Tongue (tissue), 3 donors: ENCODE measurements at places on chromosomes 16 and 17.

DNA sequence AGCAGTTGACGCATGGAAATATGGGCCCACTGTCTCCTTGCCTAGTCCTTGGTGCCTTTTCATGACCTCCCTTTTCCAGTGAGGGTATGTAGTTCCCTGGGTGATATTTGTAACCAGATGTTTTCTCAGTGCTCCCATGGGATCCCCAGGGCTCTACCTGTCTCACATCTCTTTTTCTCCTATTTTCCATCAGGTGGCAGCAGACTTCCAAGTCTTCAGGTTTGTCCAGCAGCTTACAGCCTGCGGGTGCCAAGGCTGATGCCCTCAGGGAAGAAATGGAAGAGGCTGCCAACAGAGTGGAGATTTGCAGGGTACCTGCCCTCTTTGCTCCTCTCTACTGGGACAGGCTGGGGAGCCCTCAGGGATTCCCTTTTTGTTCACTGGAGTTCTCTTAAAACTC lies 89.1 kb downstream of the ELAC2 start:
- no peak for DNase-seq

DNA sequence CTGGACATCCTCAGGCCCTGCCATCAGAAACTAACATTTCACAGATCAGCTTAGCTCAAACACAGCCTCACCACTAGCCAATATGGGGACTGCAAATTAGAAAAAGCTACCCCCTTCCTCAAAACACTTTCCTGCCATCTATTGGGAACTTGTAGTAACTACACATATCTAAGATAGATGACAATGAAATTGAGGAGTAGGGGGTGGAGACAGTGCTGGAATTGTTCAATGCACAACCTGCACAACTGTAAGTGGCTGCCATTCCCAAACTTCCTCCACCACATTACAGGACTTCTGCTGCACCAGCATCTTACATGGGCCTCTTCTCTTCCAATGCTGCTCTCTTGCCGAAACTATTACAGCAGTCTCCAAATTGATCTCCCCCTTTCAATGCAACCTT lies 21.9 kb downstream of the AIPL1 start:
- peak; percentile 47 for DNase-seq

DNA sequence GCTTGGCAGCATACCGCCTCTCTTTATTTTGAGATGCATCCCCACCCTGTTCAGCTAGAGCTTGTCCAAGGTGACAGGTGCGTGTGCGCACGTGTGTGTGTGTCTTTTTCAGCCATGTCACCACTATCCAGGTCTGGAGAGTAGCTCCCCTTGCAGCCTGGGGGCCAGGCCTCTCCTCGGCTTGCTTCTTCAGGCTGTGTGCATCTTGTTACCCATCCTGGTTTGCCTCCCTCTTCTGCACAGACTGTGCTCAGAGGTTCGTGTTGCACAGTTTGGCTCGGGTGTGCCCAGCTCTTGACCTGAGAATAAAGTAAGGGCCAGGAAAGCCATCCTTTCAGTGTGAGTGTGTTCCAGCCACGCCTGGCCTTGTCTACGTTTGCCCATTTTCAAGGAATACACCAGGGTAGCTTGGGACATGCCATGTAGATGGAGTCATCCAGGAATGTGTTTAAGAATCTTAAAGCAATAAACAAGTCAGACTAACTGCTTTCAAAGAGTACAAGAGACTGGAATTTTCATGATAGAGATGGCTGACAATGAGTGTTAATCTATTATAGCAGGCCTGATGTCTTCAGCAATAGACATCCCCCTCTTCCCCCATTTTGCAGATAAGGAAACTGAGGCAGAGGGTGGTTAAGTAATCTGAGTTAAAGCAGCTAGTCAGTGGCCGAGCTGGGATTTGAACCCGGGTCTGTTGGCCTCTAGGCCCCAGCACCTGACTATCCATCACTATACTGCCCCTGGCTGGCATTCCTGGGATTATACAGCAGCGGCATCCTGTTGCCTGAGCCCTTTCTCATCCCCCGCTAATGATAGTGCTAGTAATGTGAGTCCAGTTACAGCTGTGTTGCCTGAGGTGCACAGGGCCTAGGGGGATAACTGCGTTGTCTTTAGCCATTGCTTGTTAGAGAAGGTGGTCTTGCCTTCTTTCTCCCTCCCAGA lies 77.9 kb downstream of the KSR1 start:
- DNase-seq: no peak

DNA sequence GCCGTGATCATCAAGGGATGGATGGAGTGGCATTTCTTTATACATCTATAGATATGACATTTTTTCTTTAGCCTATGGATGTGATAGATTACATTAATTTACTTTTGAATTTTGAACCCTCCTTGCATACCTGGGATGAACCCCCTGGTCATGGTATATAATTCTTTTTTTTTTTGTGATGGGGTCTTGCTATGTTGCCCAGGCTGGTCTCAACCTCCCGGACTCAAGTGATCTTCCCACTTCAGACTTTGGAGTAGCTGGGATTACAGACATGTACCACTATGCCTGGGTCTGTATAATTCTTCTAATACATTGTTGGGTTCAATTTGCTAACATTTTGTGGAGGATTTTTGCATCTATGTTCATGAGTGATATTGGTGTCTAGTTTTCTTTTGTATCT lies 1.7 kb upstream of the TNS4 start:
- no peak for DNase-seq

DNA sequence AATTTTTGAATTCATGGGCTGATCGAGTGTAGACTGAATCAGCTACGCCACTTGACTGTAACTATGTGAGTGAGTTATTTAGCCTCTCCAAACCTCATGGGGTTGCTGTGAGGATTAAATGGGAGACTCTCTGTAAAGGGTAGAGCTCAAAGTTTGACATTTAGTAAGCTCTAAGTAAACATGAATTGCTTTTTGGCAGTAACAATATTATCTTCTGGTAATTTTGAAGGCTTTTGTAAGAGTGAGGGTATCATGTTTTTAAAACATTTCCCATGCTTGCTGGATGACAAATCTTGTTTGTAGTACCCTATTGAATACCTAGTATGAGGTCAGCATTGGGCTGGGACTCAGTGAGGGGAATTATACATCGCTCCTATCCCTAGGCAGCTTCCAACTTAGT lies 35.3 kb downstream of the MRTFB start:
- DNase-seq: peak; percentile 44

- DNase-seq: no peak
Measured at GRCh38 chr17:83160443-83161297, 81.3 kb downstream of the METRNL start.

GRCh38 chr17:80963812-80964543 lies 27.7 kb upstream of the CHMP6 start:
- peak; percentile 31 for DNase-seq

- DNase-seq: no peak
Measured at GRCh38 chr16:3282103-3282729, 1.1 kb upstream of the ZNF263 start.

GRCh38 chr17:81537856-81538555 lies 9.8 kb downstream of the FSCN2 start:
- peak; percentile 83 for DNase-seq

DNA sequence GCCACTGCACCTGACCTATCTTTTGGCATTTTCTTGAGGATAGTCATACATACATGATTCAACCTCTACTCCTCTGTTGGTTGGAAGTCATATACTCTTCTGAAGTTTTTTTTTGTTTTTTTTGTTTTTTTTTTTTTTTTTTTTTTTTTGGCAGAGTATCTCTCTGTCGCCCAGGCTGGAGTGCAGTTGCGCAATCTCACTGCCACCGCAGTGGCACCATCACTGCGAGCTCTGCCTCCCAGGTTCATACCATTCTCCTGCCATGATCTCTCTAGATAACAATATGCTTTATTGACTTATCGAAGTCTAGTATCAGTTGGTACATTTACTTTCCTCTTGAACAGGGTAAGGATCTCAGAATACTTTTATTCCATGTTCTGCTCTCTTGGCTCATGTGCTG lies 224.2 kb upstream of the WSCD1 start:
- no peak for DNase-seq

DNA sequence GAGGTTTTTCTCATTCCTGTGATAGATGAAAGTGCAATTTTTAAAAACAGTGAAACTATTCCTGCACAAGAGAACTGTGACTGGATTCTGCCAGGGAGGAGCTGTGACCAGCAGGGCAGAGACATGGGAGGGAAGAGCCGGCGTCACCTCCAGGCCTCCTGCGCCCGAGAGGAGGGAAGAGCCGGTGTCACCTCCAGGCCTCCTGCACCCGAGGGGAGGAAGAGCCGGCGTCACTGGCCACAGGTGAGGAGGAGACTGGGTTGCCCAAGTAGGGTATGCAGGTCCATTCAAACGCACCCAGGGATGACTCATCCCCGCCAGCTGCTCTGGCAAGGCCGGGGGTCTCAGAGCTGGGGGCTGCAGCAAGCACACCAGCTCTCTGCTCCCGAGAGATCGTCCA lies 56.7 kb downstream of the METRNL start:
- DNase-seq: no peak

GRCh38 chr16:67632415-67633172 lies 12.3 kb upstream of the CARMIL2 start:
- peak; percentile 58 for DNase-seq

- DNase-seq: no peak
Measured at GRCh38 chr17:35915153-35915964, 15.2 kb downstream of the RDM1 start.

GRCh38 chr16:74291577-74292208 lies 4.9 kb upstream of the PSMD7 start:
- DNase-seq: no peak

GRCh38 chr17:79979816-79980215 lies 55.9 kb downstream of the TBC1D16 start:
- no peak for DNase-seq

DNA sequence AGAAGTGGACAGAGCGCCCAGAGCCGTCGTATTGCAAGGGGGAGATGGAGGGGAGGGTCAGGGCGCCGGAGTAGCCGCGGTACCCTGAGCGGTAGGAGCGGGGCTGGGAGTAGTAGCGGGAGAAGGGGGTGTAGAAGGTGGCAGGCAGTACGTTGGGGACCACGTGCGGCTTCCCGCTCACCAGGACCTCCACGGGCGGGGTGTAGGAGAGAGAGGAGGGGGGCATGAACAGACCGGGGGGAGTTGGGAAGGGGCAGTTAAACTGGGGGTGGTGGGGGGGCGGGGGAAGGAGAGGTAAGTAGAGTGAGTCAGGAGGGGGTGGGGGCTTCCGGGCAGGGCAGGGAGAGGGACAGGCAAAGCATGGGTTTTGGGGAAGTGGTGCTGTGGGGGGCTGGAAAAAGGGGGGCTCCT lies 16.8 kb downstream of the ST6GALNAC2 start:
- no peak for DNase-seq

DNA sequence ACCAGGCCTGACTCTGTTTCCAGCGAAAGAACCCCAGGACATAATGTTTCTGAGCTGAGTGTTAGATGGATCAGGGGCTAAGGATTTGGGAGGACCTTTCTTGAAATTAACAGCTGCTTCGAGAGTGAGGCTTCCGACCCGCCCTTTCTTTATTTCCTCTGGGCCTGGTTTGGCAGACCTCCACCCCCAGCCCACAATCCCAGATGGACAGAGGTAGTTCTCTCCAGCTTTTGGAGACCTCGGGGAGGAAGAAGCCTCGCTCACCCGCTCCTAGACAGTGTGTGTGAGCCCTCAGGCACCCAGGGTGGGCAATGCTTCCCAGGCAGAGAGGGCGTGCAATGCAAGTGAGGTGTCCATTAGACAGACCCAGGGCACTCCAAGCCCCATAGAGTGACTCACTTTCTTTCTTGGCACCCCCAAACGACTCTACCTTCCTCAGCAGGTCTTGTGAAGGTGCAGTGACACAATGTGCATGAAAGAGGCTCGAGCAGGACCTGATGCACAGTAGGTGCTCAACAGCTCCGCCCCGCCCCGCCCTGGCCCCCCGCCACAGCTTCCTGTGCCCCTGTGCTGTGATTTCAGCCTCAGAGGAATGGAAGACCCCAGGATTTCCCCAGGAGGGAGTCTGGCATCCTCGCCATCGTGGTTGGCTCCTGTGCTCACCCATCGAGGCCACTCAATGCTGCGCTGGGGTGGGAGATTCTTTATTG lies 50.7 kb upstream of the TOB1 start:
- peak; percentile 53 for DNase-seq

DNA sequence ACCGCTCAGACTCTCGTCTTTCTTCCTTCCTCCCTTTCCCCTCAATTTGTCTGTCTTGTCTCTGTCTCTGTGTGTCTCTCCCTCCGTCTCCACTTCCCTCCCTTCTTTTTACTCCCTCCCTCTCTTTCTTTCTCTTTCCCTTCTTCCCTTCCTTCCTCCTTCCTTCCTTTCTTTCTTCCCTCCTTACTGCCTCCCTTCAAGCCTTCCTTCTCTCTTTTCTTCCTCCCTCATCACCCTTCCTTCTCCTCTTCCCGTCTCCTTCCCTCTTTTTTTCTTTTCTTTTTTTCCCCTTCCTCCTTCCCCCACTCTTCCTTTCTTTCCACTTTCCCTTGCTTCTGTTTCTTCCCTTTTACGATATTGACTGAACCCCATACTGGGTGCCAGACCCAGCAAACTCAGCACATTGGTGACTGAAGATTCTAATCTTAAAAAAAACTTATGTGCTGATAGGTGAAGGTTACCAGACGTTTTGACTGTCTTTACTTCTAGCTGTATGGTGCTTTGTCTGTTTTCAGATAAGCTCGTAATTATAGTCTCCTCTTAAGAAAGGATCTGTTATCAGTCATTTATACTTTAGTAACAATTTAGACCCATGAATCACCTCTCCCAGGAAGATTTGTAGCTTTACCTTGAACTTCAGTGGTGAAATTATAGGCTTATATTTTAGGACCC lies 481 bp upstream of the BRD7 start:
- DNase-seq: no peak
